ENCODE measurements at places on chromosomes 2 and 18.

- DNase-seq, result no peak
Measured at GRCh38 chr18:78757014-78757413, 222.6 kb upstream of the SALL3 start.

DNA sequence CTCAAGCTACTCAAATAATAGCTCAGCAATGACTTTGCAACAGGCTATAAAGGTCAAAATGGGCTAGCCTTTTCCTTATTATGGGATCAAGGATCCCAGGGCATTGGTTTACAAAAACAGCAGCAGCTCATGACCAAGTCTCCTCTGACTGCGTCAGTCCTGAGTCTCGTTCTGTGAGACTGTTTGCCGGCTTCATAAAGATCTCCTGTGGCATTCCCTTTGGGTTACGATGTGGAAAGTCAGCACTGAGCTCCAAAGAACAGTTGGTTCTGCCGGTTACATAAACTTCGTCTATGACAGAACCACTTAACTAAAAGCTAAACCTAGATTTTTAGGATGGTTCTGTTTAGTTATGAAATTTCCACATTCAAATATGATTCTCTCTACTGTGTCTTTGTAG is 674.9 kb downstream of the ZEB2 start:
- DNase-seq, result no peak

DNA sequence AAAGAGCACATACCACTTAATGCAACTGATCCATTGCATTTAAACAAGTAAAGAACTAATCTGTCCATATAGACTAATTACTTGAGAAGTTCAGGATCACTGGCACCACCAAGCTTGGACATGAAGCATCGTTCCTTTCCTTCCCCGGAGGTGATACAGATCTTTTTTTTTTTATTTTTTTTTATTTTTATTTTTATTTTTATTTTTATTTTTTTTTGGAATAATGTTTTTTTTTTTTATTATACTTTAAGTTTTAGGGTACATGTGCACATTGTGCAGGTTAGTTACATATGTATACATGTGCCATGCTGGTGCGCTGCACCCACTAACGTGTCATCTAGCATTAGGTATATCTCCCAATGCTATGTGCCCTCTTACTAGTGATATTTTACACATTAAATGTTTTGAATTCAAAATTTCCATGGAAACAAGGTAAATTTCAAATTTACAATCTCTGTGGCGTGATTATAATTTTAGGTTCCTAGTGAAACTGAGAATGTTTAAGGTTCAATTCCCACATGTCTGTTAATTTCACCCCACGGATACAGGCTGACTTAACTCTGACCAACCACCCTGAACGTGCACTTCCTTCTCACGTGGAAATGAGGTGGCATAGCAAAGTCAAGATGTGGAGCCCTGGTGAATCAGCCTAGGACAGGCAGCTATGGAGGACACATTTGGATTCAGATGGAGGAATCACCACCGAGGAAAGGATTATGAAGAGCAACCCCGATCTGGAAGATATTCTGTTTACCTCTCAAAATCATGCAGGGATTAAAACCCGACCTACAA is 101.6 kb upstream of the THOC1 start:
- no peak for DNase-seq

DNA sequence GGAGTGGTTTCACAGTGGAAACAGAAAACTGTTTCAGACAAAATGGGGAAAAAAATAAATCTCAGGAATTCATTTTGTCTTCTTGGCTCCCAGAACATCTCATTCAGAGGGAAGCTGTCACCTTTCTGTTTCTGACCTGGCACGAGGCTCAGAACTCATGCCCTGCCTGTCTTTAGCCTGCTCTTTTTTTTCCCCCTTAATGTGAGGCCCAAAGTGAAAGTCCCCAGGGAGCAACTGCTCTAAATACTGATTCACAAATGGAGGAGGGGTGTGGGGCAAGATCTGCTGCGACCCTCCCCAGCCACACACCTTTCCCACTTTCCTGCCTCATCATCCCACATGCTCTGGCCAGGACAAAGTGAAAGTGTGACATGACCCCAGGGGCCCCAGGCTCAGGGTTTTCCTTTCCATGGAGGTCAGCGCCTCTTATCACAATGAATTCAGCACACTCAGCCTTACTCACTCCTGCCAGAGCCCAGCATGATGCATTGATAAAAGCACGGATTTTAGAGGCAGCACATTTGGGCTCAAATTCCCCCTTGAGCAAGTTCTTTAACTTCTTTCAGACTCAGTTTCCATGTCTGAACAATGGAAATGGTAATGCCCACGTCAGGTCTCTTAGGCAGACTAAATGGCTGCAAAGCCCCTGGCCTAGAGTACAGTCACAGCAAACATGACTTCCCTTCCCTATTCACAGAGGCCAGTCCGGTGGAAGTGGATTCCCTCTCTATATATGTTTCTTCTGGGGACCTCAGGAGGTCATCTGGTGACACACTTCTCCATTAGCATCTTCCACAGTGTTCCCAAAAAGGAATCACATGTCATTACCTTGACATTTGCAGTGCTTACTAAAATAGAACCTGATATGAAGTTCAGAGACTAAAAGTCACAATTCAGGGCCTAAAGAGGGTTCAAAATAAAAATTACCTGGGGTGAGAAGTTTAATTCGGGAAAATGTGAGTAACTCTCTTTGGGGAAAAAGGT is 55.3 kb upstream of the TMEM163 start:
- DNase-seq, result no peak

DNA sequence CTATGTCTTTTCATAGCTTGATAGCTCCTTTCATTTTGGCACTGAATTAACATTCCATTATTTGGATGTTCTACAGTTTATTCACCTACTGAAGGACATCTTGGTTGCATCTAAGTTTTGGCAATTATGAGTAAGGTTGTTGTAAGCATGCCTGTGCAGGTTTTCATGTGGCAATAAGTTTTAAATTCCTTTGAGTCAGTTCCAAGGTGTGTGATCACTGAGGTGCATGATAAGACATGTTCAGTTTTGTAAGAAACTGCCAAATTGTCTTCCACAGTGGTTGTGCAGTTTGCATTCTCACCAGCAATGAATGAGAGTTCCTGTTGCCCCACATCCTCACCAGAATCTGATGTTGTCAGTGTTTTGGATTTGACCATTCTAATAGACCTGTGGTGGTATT is 24.2 kb downstream of the XDH start:
- no peak for DNase-seq

- no peak for DNase-seq
Measured at GRCh38 chr2:46861916-46862315, 53.7 kb downstream of the MCFD2 start.

DNA sequence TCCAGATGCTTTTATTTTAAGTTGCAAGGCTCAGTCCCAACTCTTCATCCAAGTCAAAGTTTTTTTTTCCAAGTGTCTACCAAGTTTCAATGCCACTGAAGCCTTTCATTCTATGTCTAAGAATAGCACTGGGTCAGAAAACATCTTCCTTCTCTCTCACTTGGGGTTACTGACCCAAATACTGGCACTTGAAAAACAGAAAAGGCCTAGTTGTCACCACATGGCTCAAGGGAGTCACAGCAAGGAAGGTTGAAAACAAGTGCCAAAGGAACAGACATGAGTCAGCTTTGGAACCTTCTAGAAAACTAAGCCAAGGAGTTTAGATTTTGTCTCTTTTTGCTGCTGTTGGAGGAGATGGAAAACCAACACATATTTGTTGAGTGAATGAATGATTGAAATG is 146.5 kb downstream of the COPS8 start:
- no peak for DNase-seq

GRCh38 chr2:210946395-210946794 is 390.0 kb downstream of the CPS1 start:
- no peak for DNase-seq

DNA sequence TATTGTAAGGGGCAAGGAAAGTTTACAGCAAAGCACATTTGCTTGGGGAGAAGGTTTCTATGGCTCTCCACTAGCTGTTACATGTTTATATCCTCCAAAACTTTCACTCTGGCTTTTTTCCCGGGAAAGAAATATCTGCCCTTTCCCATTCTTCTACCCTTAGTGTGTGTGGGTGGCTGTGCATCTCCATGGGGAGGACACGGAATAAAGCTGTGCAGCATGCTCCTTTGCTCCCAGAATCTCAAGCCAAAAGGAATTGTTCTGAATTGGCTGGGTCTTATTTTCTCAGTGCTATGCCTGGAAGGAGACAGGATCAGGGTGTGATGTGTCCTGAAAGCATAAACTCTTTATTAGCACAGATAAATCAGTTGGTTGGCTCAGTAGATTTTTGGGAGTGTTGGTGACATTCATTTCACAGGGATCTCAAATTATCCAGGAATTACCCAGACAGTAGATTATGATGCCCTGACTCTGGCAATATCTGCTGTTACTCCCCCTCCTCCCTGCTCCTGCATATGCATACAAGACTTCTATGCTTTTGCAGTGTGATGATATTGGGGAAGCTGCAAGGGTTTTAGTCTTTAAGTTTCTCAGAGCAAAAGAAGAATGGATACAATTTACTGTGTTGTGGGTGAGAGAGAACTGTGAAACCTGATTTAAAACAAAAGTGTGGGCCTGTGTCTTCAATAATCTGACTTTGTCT is 63.1 kb downstream of the PARD3B start:
- no peak for DNase-seq

DNA sequence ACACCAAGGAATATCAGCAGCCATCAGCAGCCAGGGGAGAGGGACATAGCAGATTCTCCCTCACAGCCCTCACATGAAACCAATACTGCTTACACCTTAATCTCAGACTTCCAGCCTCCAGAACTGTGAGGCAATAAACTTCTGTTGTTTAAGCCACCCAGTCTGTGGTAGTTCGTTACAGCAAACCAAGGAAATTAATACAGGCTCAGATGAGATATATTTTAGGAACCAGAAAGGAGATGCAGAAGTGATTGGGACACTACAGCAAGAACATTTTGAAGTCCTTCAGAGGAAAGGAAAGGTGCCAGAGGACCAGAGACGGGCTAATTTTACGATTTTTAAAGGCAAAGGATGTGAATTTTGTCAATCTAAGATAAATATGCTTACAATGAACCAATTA is 60.6 kb downstream of the IKZF2 start:
- no peak for DNase-seq

DNA sequence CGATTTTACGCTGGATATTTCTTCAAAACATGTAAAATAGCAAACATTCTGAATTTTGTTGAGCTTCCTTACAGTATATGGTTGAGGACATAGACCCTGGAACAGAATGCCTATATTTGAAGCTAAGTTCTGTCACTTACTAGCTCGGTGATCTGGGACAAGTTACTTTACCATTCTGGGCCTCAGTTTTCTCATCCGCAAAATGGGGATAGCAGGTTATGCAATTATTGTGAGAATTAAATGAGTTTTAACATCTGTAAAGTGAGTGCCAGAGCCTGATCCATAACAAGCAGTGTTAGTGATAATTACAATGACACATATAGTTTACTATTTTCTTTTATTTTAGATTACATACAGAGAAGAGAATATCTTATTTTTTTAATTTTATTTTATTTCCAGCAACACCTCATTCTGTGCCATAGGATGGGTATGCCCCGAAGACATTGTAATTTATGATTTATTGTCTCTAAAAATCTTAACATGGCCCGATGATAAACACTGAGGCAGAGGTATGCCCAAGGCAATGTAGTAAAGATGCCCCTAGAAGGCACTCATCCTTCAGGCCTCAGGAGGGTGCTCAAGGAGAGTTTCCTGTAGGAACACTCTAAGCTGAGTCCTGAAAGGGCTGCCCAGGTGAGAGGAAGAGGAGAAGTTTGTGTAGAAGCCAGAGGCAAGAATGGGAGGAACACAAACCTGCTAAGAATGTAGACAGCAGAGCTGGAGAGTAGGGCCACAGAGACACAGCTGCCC is 250.9 kb downstream of the BCL11A start:
- DNase-seq, result no peak

DNA sequence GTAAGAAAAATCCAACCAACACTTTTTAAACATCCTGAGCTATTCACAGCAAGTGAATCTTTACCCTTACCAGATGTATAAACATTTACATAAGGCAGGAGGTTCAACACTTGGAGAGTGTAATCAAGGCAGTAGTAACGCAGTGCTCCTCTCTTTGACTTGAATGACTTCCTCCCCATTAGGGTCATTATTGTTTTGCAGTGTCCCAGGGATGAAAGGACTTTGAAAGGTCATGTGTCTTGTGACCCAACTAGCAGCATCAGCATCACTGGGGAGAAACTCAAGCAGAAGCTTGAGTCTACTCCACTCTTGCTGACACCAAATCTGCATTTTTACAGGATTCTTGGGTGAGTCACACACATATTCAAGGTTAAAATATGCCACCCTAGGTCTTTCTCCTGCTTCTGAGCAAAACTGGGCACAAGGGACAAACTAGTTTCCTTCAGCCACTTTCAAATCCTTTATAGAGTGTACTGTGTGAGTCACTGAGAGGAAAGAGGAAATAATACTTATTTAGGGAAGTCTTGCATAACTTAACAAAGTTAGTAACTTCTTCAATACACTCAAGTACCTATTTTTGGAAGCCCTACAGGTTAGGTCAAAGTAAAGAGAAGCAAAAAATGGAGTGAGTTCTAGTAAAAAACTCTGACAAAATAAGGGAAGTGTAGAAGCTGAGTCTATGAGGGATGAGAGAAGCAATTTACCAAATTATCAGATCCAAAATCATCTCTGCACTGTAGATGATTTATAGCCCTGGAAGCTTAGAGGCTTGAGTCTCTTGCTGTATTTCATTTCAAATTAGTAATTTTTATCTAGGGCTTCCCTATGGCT is 51.0 kb upstream of the EML4 start:
- DNase-seq, result no peak

GRCh38 chr18:58541789-58542425 is 87.0 kb downstream of the ALPK2 start:
- DNase-seq, result no peak

- no peak for DNase-seq
Measured at GRCh38 chr2:28523902-28524301, 28.0 kb downstream of the PLB1 start.
